ENCODE measurements at places on chromosomes 3 and 15.

DNA sequence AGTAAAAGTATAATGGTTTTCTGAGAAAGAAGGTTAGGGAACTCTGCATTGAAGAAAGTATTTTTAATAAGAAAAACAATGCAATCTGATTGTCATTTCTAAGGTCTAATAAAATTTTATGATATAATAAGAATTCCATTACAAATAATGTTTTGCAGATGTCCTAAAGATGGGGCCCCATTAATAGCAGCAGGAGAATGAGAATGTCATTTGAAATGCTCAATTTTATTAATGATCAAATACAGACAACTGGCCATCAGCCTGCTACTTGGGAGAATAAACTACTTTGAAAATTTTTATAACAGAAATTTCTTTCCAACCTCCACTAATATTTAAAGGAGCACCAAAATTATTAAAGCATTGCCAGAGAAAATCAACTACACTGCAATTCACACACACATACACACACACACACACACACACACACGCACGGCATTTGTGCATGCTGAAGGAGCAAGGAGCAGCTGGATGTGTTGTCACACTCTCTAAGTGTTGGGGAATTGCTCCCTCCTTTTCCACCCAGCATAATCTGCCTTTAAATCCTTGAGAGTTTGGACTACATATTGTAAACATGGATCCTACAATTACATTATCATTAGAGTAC is 109.5 kb downstream of the THRB start:
- no peak for DNase-seq

DNA sequence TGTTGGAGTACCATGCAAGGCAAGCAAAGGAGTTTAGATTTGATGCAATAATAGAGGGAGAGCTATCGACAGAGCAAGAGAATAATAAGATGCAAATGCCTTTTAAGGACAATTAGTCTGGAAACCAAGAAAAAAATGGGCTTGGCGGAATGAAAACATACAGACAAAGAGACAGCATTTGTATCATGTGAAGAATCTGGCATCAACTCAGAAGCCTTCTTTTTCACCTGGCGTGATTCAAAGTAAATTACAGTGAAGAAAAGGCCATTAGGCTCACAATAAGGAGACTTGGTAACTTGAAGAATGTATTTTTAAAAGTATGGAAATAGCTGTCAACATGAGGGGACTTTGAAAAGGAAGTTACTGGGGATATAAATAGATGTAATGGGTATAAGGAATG is 521.2 kb upstream of the GOLIM4 start:
- no peak for DNase-seq

GRCh38 chr3:13543253-13543652 is 5.7 kb upstream of the FBLN2 start:
- DNase-seq: no peak

DNA sequence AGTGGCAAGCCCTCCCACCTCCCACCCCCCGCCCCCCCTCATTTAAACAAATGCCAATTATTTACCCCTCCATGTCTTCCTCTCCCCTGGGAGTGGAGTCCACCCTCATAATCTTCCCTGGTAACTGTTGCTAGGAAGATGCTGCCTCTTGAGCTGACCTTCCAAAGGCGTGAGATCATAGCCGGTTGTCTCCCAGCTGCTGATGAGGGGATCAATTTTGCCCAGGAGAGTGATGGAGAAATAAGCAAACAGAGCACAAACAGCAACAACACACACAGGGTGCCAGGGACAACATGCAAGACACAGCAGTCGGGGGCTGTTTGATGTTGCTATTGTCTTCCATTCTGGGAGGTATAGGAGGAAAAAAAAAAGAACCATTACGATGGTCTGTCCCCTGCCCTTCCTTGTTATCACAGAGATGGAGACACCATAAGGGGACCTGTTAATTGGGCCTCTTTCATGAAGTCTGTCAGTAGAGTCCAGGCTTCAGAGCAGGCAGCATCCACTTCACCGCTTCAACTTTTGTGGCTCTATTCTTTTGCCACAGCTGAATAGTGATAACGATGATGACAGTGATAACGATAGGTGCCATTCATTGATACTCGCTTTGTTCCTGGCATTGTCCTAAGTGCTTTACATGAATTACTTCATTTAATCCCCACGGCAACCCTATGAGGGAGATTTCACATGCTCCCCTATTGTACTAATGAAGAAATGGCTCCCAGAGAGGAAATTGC is 76.9 kb upstream of the RGMA start:
- DNase-seq: no peak

DNA sequence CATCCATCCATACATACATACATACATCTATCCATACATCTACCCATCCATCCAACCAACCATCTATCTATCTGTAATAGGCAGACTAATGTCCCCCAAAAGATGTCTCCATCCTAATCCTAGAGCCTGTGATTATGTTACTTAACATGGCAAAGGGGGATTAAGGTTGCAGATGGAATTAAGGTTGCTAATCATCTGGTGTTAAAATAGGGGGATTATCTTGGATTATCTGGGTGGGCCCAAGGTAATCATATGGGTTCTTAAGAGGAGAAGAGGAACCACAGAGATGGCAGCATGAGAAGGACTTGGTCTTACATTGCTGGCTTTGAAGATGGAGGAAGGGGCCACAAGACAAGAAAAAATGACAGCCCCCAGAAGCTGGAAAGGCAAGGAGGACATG is 14.7 kb upstream of the RPL29 start:
- DNase-seq: no peak

- DNase-seq: peak; percentile 7
Measured at GRCh38 chr3:79983118-79983517, 215.3 kb upstream of the ROBO1 start.

Data from NCI-H2227 treated with DMSO at 0.1 percent for 48 hours (cell line).